ENCODE measurements at places on chromosomes 1 and 21.

GRCh38 chr1:216193839-216194443 lies 229.3 kb downstream of the USH2A start:
- DNase-seq: no peak

- no peak for DNase-seq
These were observed 36.4 kb downstream of the CHML start for GRCh38 chr1:241603731-241604245.

DNA sequence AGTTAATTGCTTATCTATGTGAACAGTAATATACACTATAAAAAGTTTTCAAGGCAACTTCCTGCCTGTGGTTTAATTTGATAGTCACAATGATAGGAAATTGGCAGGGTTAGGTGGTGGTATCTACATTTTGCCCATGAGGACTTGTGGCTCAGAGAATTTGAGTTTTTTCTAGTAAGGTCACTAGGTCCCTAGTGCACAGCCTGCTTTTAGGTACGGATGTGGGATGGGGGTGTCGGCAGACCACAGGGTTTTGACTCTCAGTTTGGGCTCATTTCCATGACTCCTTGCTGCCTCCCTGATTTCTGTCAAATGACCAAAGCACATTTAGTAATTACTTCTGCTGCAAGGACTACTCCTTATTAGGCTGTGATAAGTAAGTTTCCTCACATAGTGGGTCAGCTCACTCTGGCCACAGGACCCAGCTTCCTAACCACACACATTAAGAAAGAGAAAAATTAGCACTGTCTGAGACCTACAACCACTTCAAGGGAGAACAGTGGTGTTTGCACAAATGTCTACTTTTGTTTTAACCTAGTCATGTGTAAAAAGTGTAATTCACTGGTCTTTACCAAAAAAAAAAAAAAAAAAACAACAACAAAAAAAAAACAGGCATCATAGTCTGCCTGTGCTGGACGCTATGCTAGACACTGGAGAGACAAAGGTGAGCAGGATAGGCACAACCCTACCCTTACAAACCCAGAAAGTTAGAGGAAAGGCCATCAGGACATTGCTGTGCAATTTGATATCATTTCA lies 43.7 kb downstream of the MRPL39 start:
- DNase-seq: no peak

GRCh38 chr1:85144351-85144750 lies 56.5 kb downstream of the SYDE2 start:
- DNase-seq: no peak

GRCh38 chr1:218482683-218483082 lies 137.5 kb downstream of the TGFB2 start:
- no peak for DNase-seq

DNA sequence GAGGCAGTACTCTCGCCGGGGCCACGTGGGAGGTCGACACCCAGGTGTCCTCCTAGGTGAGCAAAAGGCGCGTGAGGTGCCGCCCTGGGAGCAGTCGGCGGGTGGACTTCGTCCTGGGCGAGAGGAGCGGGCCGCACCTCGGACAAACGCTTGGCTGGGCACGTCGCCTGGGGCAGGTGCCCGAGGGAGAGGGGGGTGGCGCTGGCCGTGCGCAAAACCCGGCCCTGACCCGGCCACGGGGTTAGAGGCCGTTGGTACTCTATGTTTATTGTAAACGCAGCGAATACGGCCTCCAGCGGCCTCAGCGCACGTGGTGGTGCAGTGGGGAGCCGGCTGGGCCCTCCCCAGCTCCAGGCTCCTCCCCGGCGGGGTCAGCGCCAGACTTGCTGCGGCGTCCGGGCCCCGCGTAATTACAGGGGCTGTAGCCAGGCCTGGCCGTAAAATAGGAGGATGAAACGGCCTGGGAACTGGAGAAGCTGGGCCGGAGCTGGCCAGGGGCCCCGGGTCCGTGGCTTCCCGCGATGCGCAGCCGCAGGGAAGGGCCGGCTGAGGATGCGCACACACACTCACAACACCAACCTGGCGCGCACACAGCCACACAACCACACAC lies 1.6 kb upstream of the EFNA1 start:
- DNase-seq: peak; percentile 65

GRCh38 chr1:29488086-29488793 lies 251.9 kb downstream of the PTPRU start:
- DNase-seq: no peak

- DNase-seq: peak; percentile 78
These were observed 114.7 kb upstream of the IRF2BP2 start for GRCh38 chr1:234724516-234725176.

GRCh38 chr1:183936791-183937190 lies 100.7 kb downstream of the COLGALT2 start:
- no peak for DNase-seq

- DNase-seq: no peak
These were observed 52.4 kb upstream of the LRRC8B start for GRCh38 chr1:89472253-89472652.

GRCh38 chr1:154624746-154625643 lies 17.0 kb upstream of the ADAR start:
- no peak for DNase-seq

DNA sequence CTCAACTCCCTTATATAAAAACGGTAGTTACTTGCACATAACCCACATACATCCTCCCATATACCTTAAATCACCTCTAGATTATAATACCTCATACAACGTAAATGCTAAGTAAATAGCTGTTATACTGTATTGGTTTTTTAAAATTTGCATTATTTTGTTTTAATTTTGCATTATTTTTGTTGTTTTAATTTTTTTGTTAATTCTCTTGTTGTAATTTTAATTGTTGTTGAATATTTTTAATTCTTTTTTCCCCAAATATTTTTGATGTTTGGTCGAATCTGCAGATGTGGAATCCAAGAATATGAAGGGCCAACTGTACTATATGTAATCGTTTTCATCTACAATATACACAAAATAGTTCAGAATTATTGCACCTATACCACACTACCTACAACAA lies 23.5 kb upstream of the ACTA1 start:
- no peak for DNase-seq

DNA sequence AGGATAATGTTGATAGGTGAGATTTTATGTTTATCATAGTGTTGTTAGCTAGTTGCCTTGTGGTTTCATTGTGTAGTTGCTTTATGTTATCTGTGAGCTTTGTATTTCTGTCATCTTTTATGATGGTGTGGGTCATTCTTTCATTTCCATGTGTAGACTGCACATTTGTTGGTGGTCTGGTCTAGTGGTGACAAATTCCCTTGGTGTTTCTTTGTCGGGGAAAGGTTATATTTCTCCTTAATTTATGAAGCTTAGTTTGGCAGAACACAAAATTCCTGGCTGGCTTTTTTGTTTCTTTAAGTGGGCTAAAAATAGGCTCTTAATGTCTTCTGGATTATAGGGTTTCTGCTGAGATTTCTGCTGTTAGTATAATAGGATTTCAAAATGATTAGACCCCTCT lies 347.2 kb upstream of the ADAMTS5 start:
- DNase-seq: no peak

- no peak for DNase-seq
These were observed 87.0 kb upstream of the IRF2BP2 start for GRCh38 chr1:234697015-234697414.

DNA sequence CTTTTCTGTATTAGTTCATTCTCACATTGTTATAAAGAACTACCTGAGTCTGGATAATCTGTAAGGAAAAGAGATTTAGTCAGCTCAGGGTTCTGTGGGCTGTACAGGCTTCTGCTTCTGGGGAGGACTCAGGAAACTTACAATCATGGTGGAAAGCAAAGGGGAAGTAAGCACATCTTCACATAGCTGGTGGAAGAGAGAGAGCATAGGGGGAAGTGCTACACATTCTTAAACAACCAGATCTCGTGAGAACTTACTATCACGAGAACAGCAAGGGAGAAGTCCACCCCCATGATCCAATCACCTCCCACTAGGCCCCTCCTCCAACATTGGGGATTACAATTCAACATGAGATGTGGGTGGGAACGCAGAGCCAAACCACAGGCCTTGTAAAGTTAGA lies 37.9 kb upstream of the AHCTF1 start:
- no peak for DNase-seq

DNA sequence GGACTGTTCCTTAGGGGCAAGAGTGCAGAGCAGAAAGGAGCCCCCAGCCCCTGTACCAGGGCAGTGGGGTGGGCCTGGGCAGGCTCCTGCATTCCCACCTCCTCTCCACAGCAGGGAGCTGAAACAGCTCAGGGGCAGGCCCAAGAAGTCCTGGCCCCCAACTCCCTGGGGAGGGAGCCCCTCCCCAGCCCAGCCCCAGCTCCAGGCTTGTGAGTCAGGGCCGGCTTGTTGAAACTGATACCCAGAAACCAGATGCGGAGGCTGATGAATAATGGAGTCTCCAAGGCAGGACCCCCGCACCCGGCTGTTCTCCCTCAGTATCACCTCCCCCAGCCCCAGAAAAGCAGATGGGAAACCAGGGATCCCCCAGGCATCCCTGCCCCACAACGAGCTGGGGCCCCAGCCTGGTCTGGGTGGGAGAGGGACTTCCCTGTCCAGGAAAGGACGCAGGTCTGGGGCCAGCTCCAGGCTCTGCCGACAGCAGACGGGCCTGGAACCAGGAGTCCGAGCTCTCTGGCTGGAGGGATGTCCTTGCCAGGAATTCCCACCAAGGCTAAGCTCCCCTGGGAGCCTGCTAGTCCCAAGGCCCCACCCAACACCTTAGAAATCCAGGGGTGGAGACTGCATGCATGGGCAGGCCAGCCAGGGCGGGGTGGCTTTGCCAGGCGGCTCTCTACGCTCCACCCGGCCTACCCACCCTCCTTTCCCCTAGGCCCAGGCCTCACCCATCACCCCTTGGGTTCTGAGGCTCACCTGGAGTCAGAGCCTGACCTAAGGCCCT lies 2.7 kb downstream of the PLEKHG5 start:
- DNase-seq: no peak

- no peak for DNase-seq
These were observed 67.5 kb downstream of the CLIC6 start for GRCh38 chr21:34736116-34736874.

DNA sequence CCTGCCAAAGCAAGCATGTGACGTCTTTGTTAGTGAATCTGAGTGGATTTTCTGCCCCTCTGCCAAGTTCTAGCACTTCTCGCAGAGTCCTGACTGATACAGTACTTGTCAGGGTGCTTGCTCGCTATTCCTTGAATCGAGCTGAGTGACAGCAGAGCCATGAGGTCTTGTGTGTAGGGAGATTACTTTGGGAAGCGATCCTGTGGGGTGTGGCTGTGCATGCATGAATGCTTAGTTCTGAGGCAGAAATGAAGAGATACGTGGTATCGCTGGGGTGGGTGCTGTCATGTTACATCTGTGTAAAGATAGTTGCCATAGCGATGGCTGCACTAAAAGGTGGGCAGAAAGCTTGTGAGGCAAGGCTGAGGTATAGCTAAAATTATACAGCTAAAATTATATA lies 19.3 kb upstream of the DNAJC28 start:
- DNase-seq: no peak

- DNase-seq: no peak
These were observed 62.9 kb downstream of the PACC1 start for GRCh38 chr1:212351588-212352362.

DNA sequence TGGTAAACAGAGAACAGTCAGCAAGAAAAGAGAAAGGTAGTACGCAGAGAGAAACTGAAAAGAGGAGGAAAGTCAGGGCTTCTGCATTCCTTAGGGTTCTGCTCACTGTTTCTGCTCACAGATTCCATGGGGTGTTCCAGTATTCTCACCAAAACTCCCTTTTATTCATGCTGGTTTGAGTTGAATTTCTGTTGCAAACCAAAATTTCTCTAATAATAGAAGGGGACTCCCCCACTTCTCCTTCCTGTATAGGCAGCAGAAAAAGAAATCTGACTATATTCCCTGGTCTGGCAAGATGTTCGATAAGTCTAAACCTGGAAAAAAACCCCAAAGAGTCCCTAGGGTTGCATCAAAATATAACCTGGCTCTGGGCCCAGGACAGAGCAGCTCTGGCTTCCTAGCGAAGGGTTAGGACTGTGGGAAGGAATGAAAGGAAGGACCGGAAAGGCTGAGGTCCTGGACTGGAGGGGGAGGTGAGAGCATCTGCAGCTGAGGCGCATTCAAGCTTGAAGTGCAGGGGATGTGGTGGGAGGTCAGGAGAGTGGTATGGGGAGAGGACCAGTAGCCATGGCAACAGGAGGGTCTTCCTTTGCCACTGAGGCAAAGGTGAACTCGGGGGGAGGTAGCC lies 18.8 kb upstream of the RGS16 start:
- DNase-seq: no peak

DNA sequence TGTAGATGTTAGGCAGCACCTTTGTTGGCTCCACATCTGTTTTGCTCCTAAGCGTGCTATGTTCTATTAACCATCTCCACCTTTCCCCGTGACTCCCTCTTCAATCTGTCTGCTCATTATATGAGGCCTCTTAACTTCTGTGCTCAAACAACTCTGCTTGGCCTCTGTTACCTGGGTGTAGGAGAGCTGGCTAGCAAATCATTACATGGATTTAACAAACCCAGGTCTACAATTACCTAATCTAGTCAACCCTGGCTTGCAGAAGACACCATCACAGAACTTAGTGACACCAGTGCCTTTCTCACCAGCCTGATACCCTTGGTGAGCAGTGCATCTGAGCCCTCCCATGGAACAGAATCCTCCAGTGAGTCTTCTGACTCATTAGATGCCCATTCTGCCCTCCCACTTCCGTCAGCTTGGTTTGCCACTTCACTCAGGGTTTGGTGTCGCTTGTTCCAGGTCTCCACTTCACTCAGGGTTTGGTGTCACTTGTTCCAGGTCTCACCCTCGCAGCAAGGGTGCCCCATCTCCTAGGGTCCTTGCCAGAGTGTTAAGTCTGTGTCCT lies 92.0 kb upstream of the KIF26B start:
- DNase-seq: no peak

GRCh38 chr1:72635719-72636118 lies 353.4 kb upstream of the NEGR1 start:
- DNase-seq: no peak

DNA sequence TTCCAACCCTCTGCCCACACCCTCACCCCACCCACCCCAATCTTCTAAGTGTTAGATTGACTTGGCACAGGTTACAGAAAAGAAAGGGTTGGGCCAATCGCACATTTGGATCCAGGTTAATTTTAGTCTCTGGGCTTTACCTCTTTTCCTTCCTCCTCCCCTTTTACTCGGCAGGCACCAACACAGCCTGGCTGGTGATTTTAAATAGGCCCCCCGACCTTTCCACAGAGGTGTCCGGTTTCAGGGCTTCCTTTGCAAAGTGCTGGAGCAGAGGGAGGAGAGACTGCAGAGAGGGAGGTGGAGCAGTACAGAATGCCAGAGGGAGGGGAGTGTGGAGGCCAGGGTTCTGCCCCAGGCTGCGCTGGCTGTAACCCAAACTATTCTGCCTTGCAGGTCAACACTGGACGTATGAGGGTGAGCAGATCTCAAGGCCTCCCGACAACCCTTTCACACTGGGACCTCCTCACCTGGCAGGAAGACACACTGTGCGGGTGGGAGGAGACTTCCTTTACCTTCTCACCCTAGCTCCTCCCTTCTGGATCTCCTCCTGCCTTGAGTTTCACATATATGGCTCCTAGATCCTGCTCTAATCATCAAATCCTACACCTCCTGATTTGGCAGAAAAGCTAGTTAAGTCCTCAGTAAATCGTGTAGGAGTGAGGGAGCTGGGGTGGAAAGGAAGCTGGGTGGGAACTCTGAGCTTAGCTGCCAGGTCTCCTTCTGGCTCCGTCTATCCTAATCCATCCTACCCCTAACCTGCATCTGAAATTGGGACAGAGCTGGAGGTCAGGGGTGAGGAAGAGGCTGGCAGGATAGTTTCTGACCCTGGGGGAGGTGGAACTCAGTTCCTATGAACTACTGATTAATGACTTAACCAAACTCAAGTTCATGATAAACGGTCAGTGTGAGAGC lies 2.4 kb downstream of the CA14 start:
- no peak for DNase-seq

All from anterior cingulate cortex (tissue), 58 donors.